ENCODE measurements at places on chromosomes 6 and 20.
A peak's percentile ranks its signal among the peaks of the same experiment; 100 is the strongest.

- DNase-seq, result no peak
Measured at GRCh38 chr6:74705451-74705850, 500.4 kb downstream of the COL12A1 start.

DNA sequence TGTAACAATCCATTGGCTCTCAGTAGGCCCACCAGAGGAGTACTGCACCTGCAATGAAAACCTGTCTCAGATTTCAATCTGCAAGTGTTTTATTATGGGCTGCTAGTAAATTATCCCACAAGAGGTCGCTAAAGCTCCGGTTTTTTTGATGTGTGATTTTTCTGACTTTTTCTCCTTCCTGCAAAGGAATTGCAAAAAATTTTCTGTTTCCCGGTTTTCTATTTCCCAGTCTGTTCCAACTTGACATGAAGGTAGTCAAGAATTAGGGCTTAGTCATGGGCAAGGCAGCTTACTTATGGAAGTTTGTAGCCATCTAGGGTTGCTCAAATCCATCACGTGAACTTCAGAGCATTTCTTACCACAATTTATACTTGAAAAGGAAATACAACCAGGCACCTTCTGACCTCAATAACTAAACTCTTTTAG is 38.5 kb upstream of the AHI1 start:
- DNase-seq, result no peak

DNA sequence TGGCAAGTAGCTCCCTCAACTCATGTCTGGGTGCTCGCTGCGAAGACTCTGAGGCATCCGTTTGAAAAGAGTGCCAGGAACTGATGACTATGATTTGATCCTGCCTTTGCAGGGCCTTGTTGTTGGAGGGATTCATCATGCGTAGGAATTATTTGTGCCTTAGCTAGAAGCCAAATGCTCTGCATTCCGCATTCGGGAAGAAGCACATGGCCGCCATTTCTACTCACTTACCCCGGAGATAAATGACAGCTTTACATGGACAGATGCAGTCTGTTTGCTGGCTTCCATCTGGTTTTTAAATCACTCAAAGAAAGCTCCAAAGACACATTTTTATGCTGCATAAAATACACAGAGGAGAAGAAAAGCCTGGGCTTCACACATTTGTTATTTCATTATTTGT is 363.3 kb upstream of the CDH4 start:
- no peak for DNase-seq

DNA sequence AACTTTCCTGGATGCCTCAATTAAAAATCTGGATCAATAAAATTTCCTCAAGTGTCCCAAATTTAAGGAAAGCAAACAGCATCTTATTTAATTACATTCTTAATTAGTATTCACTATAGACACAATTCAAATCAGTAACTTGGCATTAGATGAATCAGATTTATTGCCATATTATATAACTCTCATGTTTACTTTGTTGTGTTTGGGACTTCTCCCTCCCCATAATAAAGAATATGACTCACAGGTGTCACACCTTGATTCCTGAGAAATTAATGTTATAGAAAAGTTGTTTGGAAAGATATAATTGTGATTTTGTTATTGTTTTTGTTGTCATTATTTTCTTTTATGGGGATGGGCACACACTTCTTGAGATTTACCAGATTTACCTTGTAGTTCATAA is 18.4 kb downstream of the EYA4 start:
- no peak for DNase-seq

GRCh38 chr6:80454197-80454596 is 347.7 kb downstream of the BCKDHB start:
- no peak for DNase-seq

- peak; percentile 90 for DNase-seq
Measured at GRCh38 chr6:39887692-39888450, 46.4 kb downstream of the MOCS1 start.

GRCh38 chr6:87558446-87558845 is 31.3 kb downstream of the RARS2 start:
- no peak for DNase-seq

DNA sequence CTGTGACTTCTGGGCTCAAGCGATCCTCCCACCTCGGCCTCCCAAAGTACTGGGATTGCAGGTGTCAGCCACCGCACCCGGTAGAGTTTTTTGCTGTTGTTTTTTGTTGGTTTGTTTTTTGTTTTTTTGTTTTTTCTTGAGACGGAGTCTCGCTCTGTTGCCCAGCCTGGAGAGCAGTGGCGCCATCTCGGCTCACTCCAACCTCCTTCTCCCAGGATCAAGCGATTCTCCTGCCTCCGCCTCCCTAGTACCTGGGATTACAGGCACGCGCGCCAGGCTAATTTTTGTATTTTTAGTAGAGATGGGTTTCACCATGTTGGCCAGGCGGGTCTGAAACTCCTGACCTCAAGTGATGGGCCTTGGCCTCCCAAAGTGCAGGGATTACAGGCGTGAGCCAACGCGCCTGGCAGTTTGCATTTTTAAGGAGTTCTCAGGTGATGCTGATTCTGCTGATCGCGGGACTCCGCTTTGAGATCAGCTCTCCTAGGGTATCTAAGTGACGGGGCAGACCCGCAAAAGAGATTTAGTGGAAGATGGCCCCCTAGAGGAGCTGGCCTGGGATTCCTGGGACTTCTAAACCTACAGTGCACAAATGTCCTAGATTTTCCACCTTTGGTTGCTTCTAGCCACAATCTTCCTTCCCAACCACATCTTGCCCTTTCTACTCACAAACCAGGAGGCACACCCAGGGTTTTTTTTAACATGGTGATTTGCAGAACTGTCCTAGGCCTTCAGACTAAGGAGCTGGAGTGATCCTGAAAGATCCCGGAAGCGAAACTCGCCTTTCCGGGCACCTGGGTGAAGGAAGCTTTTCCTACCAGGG is 45.2 kb downstream of the DPPA5 start:
- no peak for DNase-seq

GRCh38 chr6:2081155-2082138 is 164.0 kb downstream of the GMDS start:
- no peak for DNase-seq

DNA sequence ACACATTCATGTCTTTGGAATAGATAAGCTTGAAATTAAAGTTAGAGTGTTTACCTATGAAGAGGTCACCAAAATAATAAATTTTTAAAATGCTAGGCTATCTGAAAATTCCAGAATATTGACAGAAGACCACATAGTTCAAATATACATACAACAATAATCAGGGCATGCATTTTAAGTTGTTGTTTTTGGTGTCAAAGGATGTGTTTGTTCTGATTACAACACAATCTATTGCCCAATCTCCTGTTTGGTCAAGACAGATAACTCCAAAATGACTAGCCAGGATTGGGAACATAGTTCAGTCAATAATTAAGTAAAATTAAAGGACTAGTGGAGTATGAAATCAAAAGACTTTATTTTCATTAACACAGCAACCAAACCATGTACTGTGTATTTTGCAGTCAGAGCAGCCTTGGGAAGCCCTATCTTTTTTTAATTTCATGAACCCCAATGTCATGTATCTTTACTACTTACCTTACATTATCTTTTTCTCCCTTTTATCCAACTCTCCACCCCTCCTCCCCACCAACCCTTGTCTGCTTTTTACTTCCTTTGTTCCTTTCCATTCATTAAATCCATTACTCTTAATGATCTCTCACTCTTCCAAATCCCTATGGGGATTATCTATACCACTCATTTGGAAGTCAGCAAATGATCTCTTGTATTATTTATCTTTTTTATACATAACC is 111.2 kb downstream of the CDK19 start:
- no peak for DNase-seq

DNA sequence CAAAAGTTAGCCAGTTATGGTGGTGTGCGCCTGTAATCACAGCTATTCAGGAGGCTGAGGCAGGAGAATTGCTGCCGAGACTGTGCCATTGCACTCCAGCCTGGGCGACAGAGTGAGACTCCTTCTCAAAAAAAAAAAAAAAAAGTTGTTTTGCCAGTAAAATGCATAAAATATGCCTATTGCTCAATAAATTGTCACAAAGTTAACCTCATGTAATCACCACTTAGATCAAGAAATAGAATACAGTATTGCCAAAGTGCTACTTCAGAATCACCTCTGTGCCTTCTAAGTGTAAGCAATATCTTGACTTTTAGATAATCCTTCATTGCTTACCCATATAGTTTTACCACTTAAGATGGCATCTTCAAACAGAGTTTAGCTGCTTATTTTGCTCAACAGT is 80.7 kb downstream of the TRMT11 start:
- no peak for DNase-seq

DNA sequence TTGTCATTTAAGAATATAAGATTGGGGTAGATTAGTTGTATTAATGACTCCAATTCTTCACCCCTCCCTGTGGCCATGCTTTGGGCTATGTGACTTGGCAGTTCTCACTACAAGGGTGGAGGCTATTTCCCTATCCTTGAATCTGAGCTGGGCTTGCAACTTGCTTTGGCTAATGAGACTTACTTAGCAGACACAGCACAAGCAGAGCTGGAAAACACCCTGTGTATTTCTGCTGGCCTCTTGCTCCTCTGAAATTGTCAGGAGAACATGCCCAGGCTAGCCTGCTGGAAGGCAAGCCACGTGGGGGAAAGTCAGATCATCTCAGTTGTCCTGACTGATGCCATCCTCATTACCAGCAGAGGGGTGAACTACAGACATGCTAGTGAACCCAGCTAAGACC is 126.5 kb upstream of the HDGFL1 start:
- DNase-seq, result no peak

DNA sequence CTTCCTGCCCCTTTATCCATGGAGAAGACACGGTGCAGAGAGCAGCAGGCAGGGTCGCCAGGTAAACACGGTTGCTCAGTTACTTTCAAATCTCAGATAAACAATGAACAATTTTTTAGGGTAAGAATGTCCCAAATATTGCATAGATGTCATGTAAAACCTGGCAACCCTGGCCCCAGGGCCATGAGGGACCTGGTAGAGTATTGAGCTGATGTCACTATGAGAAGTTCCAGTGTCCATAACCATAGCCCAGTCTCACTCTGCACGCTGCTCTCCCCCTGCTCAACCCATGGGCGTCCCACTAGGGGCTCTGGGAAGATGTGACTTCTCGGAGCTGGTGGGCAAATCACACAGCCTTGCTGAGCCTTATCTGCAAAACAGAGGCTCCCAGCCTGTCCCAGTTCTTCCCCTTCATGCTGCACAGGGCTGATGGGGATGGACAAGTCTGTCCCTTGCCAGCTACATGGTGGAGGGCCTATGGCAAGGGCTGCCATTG is 71.3 kb upstream of the TOP1 start:
- no peak for DNase-seq

- DNase-seq, result no peak
Measured at GRCh38 chr6:159640322-159640721, 52.7 kb downstream of the SOD2 start.

- DNase-seq, result no peak
Measured at GRCh38 chr20:37395921-37396415, 50.0 kb downstream of the SRC start.

DNA sequence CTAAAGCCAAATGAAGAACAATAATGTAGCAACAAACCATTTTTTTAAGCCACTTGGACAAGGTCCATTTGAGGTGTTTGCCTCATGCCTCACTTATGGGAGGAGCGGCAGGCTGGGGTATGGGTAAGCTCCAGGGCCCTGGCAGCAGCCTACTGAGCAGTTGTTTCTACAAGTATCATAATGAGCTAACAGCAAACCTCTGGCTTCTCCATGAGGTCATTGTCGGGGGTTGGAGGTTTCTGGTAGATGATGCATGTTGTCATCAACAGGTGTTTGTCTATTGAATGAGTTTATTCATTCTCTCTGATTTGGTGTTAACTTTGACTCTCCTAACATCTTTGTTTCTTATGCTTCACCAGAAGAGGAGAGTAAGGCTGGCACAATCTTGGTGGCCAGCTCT is 150.7 kb downstream of the TBC1D7 start:
- DNase-seq, result no peak

DNA sequence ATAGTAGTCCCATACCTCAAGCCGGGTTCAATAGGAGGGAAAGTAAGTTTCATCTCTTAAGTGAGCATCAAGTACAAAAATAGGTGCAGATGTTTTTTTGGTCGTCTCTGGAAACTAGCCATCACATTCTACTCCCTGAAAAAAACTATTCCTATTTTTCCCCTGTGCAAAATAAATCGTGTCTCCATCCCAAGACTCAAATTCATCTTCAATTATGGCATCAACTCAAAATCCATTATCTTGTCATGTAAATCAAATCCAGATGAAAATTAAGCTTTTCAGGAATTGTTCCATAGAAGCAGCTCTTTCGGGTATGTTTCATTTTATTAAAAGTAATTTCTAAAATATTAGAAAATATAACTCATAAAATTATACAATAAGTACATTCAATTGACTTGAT is 1368.4 kb downstream of the GRIK2 start:
- no peak for DNase-seq

GRCh38 chr6:159862103-159862502 is 28.7 kb upstream of the MAS1 start:
- DNase-seq, result no peak

- DNase-seq, result peak; percentile 30
Measured at GRCh38 chr20:272718-273117, 15.2 kb downstream of the DEFB132 start.

DNA sequence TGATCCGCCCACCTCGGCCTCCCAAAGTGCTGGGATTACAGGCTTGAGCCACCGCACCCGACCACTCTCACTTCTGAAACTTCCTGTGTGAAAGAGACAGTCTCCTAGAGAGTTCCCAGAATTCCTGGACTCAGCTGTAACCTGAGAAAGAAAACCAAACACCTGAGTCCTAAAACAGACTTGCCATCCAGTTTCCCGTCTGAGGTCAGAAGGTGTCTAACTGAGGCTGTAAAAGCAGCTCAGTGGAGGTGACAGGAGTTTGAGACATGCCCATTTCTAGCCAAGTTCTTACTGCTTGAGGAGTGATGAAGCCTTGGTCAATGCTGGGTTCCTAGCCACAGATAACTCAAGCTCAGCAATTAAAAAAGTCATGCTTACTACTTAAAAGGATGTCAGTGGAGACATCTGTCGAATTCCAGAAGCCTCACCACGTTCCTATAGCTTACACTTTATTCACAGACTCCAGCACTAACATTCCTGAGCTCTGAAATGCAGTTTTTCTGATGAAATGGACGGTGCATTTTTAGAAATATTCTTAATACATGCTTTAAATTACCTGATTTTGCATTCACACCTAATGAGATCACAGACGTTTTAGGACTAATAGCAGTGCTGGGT is 6.1 kb downstream of the UQCC2 start:
- DNase-seq, result no peak

- no peak for DNase-seq
Measured at GRCh38 chr6:4287811-4288244, 152.5 kb upstream of the ECI2 start.

DNA sequence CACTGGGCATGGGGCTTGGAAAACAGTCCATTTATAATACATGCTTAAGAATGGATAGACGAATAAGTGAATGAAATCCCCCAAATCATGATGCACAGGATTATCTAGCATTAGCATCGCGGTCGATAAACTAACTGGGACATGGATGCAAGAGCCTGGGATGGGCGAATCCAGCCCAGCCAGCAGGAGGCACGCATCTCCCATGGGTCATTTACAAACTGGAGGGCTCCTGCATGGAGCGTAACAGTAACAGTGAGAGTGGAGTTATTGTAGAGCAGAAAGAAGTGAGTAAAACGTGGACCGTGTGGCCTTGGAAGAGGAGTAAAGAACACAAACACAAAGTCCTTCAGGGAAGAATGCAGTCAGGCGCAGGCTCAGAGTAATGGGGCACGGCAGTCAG is 136.5 kb downstream of the AGPAT4 start:
- DNase-seq, result peak; percentile 36

- no peak for DNase-seq
Measured at GRCh38 chr6:125546841-125547251, 202.6 kb upstream of the HEY2 start.

GRCh38 chr20:14062171-14062570 is 66.9 kb downstream of the MACROD2 start:
- DNase-seq, result no peak

Data from right atrium auricular region (tissue), 2 donors.